ENCODE measurements at places on chromosomes 1 and 21.

GRCh38 chr1:237467320-237467719 lies 423.4 kb downstream of the ZP4 start:
- no peak for DNase-seq

- no peak for DNase-seq
Measured at GRCh38 chr1:87204441-87204840, 124.2 kb upstream of the LMO4 start.

GRCh38 chr1:208461680-208462079 lies 217.5 kb upstream of the PLXNA2 start:
- no peak for DNase-seq

DNA sequence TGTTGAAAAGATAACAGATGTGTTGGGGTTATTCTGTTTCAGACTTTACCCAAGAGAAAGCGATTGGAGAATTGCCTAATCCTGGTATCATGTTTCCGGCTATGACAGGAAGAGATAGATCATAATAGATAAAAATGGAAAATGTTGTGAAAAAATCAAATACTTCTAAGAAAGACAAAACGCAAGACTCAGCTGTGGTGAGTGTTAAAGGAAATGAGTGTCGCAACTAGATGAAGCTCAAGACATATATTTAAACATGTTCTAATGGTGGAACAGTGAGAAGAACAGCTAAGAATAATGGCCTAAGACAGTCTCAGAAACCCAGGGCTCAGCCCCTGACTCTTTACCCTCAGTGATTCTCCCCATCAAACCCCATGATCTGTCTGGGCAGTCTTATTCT lies 426.7 kb upstream of the RUNX1 start:
- DNase-seq, result no peak

- DNase-seq, result peak; percentile 74
Measured at GRCh38 chr1:116485071-116485735, 85.6 kb downstream of the CD58 start.

- DNase-seq, result no peak
Measured at GRCh38 chr21:41302976-41303375, 13.6 kb upstream of the FAM3B start.

DNA sequence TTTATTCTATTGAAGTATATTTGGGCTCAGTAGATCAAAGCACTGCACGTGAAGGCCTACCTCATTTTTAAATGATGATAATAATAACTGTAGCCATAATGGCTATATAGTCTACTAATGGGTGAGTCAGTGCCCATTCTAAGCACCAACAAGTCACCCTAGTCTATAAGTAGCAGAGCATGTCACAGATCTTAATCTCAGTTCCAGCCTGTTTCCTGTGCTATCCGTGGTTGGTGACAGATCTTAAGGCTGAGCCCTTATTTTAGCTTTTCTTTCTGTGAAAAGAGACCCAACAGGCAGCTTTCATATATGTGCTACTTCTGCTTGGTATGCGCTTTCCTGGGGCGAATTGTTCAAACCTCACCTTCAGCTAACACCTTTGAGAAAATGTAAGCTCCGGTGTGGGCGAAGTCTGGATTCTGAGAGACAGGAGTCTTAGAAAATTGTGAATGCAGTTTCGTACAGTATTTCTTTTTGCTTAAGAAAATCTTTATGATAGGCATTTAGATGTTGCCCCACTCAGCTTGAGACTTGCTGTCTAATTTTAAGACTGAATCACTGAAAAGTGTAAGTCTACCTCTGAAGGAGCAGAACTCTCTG lies 59.6 kb downstream of the FMN2 start:
- DNase-seq, result no peak

- no peak for DNase-seq
Measured at GRCh38 chr1:60185684-60186083, 112.1 kb upstream of the C1orf87 start.

DNA sequence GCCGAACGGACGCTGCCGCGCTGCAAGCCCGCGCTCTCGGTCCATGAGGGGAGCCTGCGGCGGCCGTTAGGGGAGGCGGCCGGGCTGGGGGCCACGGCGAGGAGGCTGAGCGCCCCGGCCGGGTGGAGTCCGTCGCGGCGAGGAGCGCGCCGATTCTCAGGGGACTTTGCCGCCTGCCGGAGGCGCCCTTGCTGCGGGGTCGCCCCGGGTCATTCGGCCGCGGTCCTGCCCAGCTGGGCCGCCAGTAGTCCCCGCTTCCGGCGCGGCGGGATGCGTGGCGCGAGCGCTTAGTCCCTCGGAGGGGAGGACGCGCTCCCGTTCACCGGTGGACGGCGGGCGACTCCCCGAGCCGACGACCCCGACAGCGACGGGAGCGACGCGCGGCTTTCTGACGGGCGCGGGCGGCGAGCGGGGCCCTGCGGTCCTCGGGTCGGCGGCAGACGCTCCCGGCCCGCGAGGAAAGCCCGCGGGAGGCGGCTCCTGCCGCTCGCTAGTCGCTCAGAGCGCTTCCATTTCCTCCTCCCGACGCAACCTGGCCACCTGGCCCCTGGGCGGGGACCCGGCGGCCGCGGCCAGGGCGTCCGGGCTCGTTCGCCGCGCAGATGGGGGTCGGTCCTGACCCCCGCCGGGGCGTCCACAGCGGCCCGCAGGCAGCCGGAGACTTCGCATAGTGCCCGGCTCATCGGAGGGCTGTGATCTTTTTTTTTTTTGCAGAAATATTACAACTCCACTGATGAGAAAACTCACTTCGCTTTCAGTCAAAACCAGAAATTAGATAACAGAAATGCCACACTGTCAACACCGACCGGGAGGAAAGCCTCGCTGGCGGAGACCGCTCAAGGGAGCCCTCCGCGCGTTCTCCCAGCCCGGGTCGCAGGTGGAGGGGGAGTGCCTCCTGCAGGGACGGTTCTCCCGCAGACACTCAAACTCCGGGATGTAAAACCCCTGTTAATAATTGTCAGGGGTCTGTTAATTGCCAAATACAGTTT lies 641 bp upstream of the ZBTB21 start:
- peak; percentile 11 for DNase-seq

- DNase-seq, result no peak
Measured at GRCh38 chr1:239169276-239169675, 217.1 kb upstream of the CHRM3 start.

DNA sequence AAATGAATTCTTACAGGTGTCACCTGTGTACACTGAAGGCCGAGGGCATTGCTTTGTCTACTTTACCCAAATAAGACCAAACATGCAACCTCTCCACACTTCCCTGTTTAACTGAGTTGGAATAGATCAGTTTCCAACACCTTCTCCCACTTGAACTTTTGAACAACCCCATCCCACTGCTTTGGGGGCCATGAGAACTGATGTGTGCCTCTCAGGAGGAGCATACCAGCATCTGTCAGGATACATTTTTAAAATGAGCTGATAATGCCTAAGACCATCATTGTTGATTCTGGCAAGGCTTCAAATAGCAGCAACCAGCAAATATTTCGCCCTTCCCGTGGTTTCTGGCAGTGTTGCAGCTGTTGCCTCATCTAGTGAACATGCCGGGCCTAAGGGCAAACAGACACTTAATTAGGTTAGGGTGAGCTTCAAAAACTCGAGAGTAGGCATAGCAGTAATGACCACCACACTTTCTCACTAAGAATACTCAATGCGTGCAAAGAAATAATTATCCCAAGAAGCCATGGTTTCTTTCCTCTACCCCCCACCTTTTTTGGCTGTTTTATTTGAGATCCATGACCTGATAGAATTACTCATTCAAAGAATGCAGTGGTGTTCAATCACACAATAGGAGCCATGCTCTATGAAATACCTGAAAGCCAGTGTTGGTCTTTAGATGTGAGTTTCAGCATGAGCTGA lies 63.7 kb downstream of the MAP10 start:
- DNase-seq, result no peak

DNA sequence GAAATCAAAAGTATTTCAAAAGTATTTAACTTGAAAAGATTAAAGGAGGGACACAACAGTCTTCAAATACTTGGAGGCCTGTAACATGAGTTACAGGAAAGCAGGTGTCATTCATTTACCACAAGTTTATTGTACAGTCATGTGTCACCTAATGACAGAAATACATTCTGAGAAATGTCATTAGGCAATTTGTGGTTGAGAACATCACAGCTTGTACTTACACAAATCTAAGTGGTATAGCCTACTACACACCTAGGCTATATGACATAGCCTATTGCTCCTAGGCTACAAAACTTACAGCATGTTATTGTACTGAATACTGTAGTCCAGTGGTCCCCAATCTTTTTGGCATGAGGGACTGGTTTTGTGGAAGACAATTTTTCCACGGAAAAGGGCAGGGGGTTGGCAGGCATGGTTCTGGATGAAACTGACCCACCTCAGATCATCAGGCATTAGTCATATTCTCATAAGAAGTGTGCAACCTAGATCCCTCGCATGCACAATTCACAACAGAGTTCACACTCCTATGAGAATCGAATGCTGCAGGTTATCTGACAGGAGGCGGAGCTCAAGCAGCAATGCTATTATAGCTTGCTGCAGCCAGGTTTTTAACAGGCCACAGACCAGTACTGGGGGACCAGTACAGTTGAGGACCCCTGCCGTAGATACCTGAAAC lies 25.0 kb upstream of the PHTF1 start:
- no peak for DNase-seq

- no peak for DNase-seq
Measured at GRCh38 chr1:34833711-34834110, 25.8 kb downstream of the SMIM12 start.

GRCh38 chr1:232562855-232563510 lies 67.0 kb downstream of the SIPA1L2 start:
- DNase-seq, result no peak

DNA sequence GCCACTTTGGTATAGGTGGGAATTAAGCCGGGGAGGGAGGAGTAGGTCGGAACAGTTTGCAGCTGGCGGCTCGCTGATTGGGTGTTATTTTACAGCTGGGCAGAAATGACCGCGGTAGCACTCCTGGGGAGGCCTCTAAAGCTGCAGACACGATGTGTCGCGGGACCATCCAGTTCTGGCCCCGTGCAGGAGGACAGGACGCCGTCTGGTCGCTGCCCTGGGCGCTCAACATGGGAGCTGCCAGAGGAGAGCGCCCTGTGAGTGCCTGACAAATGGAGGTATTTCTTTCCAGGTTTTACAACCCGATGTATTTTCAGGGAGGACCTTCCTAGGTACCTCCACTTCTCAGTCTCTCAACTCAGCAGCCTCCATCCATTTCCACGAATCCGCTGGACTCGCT lies 46.2 kb downstream of the CDC7 start:
- no peak for DNase-seq

- no peak for DNase-seq
Measured at GRCh38 chr1:116854403-116854690, 55.4 kb upstream of the PTGFRN start.
